ENCODE measurements at places on chromosomes 16 and 17. TPM values are rescaled to one million over a fixed set of nuclear protein-coding genes. Genes with fewer than 3 reads are reported as not detected.

DNA sequence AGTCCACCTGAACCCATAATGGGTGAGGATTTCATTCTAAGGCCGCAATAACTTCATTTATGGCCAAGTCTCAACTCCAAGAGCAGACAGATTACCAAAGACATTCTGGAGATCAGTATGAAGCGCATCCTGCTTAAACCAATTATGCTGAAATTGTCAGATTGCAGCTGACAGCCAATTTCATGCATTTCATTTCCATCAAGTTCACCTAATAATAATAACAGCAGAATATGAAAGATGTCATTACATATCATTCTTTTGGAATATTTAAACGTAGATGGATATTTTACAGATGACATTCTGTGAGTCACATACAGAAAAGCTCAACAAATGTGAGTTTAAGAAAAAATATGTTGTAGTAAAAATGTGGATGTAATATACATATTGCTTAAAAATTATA, 54.9 kb upstream of the NACA2 start:
- DNase-seq, result no peak

- DNase-seq, result no peak
Measured at GRCh38 chr16:3190949-3191353, 2.9 kb downstream of the OR1F1 start.

DNA sequence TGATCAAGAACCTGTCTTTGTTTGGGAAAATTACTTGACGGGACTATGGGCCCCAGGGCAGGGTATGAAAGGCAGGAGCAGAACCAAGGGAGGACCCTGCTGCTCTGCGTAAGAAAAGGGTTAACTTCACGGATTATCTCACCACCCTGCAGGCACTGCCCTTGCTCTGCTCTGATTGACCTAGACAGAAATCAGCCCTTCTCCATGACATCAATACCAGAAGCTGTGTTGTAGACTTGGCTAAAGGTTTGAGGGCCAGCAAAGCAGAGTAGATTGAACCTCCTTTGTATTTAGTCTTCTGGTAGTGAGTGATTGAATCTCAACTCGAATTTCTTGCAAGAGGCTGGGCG, 52.9 kb upstream of the ETV4 start:
- no peak for DNase-seq

DNA sequence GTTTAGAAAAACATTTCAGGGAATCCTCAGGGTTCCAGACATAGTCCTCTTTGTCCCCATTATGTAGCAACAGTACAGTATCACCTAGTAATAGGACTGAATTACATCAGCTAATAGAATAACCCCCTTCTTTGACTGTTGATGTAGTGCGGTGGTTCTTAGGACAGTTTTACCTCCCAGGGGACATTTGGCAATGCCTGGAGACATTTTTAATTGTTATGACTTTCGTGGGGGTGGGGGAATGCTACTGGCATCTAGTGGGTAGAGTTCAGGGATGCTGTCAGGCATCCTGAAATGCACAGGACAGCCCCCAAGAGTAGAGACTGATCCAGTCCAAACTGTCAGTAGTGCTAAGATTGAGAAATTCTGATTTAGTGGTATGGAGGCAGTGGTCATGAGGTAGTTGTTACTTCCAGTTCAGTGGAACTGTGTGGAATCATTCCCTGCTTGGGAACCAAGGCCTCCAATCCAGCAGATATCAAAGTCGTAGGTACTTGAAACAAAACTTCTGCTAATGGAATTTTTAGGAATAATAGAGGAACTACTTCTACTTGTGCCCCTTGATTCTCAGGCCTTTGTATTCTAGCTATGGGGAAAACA, 20.3 kb downstream of the NF1 start:
- no peak for DNase-seq

DNA sequence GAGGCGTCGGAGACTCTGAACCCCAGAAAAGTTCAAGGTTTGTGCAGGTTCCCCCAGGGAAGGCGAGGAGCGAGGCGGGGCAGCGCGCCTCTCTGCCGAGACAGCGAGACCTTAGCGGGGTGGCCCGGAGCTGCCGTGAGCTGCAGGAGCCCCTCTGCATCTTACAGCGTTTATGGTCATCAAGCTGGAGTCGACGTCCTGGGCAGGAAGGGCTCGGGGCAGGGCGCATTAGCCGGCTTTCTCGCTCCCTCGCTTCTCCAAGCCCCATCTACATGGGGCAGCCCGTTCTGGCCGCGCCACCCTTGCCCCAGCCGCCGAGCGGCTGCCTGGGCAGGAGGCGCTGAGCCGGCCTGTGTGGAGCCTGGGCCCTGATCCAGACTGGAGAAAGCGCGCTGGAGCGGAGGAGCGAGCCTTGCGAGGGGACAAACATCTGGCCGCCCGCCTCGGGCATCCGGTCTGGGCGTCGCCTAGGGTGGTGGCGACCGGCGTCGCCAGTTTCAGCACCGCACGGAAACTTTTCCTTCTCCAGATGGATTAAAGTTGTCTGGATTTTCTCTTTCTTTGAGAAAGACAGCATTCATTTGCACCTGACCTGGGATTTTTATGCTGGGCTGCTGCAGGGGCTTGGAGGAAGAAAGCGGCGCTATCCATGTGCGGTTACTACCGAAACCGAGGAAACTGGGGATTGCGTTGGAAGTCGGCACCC, 750 bp downstream of the TMEM132E start:
- DNase-seq, result no peak

The TMEM100 gene
- not detected for total RNA-seq

DNA sequence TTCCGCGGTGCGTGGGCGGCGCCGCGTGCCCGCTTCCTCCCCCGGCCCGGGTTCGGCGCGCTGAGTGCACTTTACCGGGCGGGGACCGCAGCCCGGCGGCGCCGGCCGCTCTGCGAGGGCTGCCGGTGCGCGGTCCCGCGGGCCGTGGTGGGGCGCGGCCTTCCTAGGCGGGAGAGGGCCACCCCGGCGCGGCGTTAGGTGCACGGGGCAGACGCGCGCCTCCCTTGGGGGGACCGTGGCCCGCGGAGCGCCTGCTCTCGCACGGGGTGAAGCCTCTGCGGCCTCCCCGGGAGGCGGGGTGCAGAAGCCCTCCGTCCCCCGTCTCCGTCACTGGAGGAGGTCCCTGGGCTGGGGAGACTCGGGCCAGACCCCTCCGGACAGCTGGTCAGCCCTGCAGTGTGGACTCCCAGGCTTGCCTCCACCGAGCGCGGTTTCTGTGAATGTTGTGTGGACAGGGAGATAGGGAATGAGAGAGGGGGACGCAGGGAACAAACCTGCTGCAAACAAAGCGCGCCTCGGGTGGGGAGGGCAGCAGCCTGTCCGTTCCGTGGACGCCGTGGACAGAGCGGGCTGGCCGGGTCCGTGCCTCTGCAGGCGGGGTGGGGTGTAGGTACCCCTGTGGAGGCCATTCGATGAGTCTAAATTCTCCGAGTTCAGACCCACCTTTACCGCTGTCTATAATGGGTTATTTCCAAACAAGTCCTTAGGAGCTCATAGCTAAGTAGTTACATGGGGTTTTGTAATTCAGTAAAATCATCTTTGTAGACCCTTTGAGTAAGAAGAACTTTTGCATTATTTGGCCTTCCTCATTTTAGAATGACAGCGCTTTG, 721 bp downstream of the TBCD start:
- no peak for DNase-seq

The SLC4A1 gene
- total RNA-seq, result 0.81 TPM

The DBF4B gene
- total RNA-seq, result 4.8 TPM

DNA sequence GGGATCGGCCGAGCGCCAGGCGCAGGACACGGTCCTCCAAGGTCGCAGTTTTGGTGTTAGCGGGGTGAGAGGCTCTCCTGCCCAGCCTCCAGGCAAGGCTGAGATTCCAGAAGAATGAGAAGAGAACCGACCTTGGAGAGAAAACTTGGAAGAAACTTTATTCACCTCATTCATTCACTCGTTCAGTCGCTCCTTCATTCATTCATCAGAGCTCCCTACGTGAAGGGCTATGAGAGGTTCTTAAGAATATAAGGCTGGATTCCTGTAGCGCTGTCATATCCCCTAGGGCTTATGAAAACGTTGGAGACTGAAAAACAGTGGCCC, 991 bp upstream of the MYH10 start:
- DNase-seq, result no peak

DNA sequence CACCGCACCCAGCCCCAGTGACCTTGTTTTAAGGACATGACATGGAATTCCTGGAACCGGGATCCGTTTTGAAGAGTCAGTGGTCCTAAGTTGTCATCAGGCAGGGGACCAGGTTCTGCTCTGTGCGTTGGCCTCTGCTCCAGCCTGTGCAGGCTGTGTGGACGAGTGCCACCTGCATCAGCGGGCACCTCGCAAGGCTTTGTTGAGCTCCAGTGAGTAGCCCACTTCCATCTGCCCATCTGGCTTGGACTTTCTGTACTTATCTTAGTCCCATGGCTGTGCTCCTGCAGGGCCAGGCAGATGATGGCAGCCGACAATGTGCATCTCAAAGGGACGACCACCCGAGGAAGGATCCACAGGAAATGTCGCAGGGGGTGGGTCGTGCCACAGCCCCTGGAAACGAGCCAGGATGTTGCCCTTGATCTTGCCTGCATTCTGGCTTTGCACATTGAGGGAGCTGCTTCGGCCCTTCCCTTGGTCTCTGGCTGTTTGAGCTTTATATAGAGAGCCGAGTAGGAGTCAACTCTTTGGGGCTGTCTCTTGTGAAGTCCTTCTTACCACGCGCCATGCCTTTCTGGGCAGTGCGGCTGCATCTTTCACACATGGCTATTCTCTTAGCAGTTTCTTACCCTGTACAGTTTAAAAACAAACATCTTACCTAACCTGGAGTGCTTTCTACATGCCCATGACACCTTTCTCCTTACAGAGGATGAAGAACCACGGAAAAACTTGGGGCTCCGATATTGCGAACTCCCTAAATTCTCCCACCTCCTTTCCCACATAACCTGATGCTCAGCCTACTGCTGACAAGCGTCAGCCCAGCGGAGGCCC, 18.3 kb downstream of the KIAA0513 start:
- no peak for DNase-seq

The NPIPA5 gene
- 1.3 TPM for total RNA-seq
